ENCODE measurements at places on chromosomes 3 and 15.

GRCh38 chr3:127997961-127998360 lies 54.3 kb upstream of the SEC61A1 start:
- DNase-seq, result no peak

GRCh38 chr3:133939463-133939835 lies 43.8 kb upstream of the RAB6B start:
- DNase-seq, result no peak

DNA sequence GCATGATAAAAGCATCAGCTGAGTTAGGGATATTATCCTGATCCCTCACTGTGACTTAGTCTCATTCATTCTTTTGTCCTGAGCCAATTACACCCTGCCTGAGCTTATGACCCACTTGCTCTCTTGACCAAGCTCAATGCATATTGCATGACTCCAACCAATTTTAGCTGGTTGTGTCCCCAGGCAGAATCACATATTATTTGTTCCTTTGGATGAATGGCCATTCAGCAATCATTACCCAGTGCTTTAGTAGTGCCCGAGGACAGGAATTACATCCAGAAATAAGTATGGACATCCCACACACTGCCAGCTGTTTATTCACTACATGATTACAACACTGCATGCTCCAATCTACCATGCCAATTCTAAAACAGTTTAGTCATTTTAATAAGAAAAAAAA lies 322.5 kb downstream of the ZBBX start:
- DNase-seq, result no peak

- DNase-seq, result no peak
Measured at GRCh38 chr3:12266038-12266437, 22.8 kb upstream of the PPARG start.

DNA sequence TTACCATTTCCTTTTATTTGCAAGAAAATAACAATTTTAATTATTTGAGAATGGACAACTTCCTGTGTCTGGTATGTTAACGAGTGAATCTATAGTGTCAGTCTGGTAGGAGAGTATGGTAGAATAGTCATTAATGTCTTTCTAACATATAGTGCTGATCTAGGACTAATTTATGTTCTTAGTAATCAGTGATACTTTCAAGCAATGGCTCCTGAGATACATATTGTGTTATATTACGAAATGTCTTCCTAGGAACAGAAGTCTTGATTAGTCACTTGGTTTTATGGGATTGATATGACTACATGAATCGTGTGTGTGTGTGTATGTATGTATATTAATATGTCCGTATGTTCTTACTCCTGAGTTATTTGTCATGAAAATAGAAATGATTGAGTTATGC lies 66.6 kb upstream of the PAQR5 start:
- no peak for DNase-seq

DNA sequence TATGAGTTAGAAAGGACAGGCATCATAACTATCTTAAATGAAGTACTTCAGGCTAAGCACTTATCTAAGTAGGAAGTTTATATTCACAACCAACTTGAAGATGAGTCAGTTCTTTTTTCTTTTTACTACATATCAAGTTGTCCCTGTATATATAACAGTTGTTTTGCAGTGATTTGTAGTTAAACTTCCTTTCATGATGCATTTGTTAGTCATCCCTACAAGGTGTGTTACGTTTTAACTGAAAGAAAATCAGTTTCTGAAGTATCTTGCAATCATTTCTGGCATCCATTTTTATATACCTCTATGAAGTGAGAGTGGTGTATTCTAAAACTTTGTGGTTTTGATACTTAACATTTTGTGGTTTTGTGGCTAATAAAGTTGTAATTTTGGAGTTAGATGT lies 46.1 kb downstream of the ZFAND6 start:
- no peak for DNase-seq

- no peak for DNase-seq
Measured at GRCh38 chr3:21847005-21847404, 96.0 kb upstream of the ZNF385D start.

GRCh38 chr15:67836955-67837354 lies 2.9 kb downstream of the RNU6-1 start:
- DNase-seq, result no peak

- DNase-seq, result no peak
Measured at GRCh38 chr3:459311-459670, 262.7 kb downstream of the CHL1 start.

GRCh38 chr3:171267104-171267503 lies 193.1 kb downstream of the TNIK start:
- no peak for DNase-seq

- no peak for DNase-seq
Measured at GRCh38 chr3:94694894-94695293, 632.0 kb downstream of the NSUN3 start.

DNA sequence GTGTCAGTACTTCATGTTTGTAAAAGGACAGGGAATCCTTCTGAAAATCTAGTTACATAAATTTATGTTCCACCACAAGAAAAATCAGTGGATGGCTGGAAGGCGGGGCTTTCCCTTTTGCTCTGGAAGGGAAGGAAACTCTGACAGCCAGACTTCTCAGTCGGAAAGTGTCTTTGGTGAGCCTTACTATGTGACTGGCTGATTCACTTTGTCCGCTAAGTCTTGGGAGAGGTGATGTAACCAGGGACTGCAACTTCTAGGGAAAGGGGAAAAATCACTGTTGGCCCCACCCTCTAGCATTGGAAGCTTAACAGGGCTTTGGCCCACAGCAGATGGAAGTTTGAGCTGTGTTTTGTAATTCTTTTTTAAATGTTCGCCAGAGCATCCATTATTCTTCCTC lies 281.4 kb upstream of the CTDSPL start:
- DNase-seq, result no peak

GRCh38 chr15:83653639-83654378 lies at the start of gene ADAMTSL3:
TSS of gene ADAMTSL3 (plus strand) at chr15:83654123. CDS start at chr15:83655762, 1,639 bp downstream.
- DNase-seq, result no peak

GRCh38 chr3:30764891-30765290 lies 129.6 kb downstream of the GADL1 start:
- no peak for DNase-seq

DNA sequence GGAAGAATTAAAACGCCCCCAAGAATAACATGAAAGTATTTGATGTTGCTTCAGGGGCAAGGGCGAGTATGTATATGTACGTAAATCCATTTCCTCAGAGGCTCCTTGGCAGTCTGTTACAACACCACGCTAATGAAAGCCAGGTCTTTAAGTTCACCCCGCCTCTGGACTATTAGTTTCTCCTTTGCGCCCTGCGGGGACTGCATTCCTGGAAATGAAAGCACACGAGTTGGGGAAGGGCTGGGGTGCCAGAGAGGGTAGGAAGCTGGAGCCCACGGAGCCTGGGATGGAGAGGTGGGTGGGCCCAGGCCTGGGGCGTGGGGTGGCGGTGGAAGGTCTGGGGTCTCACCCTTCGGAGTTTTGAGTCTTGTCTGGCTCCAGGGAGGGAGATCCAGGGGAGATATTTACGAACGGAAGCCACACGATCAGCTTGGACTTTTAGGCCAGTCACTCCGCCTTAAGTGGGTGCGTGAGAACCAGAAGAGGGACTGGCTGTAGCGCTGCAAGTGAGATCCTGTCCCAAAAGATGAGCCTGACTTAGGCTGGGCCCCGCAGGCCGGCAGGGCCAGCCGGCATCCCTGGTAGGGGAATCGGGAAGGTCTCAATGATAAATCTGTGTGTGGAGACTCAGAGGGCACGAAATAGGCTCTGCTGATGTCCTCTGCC lies 1.6 kb upstream of the PLCL2 start:
- no peak for DNase-seq

DNA sequence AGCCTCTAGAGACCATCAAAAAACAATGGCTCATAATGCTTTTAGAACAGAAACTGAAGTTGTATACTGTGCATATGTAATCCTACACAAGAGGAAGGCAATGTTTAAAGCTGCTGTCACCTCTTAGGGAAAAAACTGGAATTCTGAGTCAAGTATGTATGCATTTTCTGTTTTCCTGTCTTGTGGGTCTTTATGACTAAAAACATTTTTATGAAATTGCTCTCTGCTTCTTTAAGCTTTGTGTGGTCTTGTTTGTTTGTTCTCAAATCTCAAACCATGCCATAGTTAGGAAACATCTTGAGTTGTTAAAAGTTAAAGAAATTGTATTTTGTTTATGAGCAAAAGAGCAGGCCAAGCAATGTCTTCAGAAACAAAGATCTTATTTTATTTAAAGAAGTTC lies 80.9 kb upstream of the SOX2 start:
- DNase-seq, result no peak

DNA sequence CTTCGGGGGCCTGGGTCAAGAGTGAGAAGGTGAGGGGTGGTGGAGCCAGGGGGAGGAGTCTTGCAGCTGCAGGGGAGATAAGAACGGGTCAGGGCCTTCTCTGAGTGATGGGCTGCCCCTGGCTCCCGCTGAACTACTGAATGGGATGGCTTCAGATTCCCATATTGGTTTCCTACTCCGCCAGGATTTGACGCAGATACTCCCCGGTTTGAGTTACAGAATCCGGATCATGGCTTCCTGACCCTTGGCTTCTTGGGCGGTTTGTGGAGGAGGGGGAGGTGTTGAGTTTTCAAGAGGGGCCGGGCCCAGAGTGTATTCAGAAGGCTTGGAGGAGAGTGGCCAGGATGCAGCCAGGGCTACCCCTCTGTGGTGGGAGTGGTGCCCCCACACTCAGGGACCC lies 119.9 kb upstream of the ATP2B2 start:
- no peak for DNase-seq
